ENCODE measurements at places on chromosomes 16 and 17.

GRCh38 chr17:12230481-12231354 is 210.0 kb downstream of the MAP2K4 start:
- H3K4me3 ChIP-seq: no peak overlapping the region
- no peak for DNase-seq
- no peaks in the 10 kb centered on the region for H3K27me3 ChIP-seq
- no peaks in the 10 kb centered on the region for H3K4me1 ChIP-seq
- H3K36me3 ChIP-seq: no peaks in the 10 kb centered on the region

DNA sequence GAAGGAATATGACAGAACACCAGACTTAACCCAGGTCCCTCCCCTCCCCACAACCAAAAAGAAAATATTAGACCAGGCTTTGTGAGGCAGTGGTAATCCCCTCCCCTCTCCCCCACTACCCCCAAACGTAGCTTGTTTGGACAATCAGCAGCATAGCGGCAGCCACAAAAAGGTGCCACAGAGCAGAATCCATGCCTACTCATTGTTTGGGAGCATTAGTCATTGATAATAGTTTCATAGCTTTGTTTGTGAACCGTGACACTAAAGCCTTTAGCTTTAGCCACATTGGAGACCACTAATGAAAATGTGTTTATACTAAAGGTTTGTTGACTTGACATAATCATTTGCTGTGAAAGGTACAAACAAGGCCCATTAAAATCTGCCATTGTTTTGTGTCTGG is 65.1 kb downstream of the NUP93 start:
- no peak for DNase-seq
- H3K36me3 ChIP-seq: no peaks in the 10 kb centered on the region

DNA sequence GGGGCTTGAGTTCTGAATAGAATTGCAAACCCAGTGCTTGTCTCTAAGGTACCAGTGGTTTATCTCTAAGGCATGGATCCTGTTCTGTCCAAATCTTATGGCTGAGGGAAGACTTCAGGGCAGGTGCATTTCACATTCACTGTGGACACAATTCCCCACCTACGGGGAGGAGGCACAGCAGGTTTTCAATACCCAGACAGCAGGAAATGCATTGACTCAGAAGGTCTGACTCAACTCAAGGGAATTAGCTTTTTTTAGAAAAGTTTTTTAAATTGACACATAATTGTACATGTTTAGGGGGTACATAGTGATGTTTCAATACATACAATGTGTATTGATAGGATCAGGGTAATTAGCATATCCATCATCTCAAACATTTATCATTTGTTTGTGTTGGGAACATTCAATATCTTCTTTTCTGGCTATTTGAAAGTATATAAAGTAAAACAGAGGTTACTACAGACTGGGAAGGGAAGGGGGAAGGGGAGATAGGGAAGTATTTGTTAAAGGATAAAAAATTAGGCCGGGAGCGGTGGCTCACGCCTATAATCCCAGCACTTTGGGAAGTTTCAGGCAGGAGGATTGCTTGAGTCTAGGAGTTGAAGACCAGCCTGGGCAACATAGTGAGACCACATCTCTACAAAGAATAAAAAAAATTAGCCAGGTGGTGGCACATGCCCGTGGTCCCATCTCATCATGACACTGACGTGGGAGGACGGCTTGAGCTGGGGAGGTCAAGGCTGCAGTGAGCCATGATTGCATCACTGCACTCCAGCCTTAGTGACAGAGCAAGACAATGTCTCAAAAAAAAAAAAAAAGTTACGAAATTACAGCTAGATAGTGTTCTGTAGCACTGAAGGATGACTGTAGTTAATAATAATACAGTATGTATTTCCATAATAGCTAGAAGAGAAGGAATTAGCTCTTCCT is 54.9 kb downstream of the RGS9 start:
- H3K36me3 ChIP-seq: no peaks in the 10 kb centered on the region
- no peak for DNase-seq
- H3K4me3 ChIP-seq: no peak overlapping the region

DNA sequence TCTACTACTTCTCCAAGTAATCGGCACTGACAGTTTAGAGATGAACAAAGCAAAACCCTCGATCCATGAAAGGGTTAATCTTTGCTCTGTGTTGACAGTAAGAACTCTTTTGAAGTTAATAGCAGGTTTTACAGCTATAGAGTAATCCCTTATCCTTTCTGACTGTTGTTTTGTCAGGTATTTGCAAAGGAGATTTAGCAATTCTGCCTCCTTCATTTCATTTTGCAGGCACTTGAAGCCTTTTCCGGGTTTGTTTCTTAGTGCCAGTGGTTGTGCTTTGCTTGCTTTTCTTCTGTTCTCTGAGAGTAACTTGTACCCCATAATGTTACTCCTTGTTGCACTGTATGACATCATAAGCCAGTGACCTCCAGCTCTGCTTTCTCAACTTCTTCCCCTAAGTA is 64.5 kb downstream of the TANGO6 start:
- DNase-seq: peak; percentile 29
- H3K27ac ChIP-seq: no peak overlapping the region
- no peaks in the 10 kb centered on the region for H3K36me3 ChIP-seq
- peaks cover 12% of the 10 kb centered on the region for H3K4me1 ChIP-seq

- no peak for DNase-seq
- H3K4me1 ChIP-seq: peaks cover 6% of the 10 kb centered on the region
- H3K36me3 ChIP-seq: peaks cover 14% of the 10 kb centered on the region
- no peak overlapping the region for H3K27ac ChIP-seq
- no peaks in the 10 kb centered on the region for H3K27me3 ChIP-seq
These were observed 839 bp downstream of the PLD2 start for GRCh38 chr17:4807605-4808377.

- H3K36me3 ChIP-seq: no peaks in the 10 kb centered on the region
- H3K27me3 ChIP-seq: no peaks in the 10 kb centered on the region
- H3K4me1 ChIP-seq: no peaks in the 10 kb centered on the region
- H3K27ac ChIP-seq: no peak overlapping the region
- no peak overlapping the region for H3K4me3 ChIP-seq
- peak; percentile 86 for DNase-seq
These were observed 376.3 kb downstream of the CNTNAP4 start for GRCh38 chr16:76653390-76654026.

GRCh38 chr16:76583945-76584344 is 306.7 kb downstream of the CNTNAP4 start:
- no peak for DNase-seq
- no peaks in the 10 kb centered on the region for H3K4me1 ChIP-seq
- H3K27ac ChIP-seq: no peak overlapping the region
- no peaks in the 10 kb centered on the region for H3K27me3 ChIP-seq

- no peak for DNase-seq
- H3K4me3 ChIP-seq: 0 out of 2 replicates have a peak overlapping the region, but pooled peaks have one; percentile 29
- peak overlapping the region; percentile 94 for H3K27ac ChIP-seq
- H3K4me1 ChIP-seq: peaks cover 56% of the 10 kb centered on the region
These were observed 128.4 kb downstream of the ANKRD11 start for GRCh38 chr16:89361751-89362539.

GRCh38 chr16:31202414-31203375 is at the start of gene PYCARD:
Gene PYCARD, minus strand, starts transcription at chr16:31202760. Its CDS starts 70 bp downstream, at chr16:31202690.
- DNase-seq: peak; percentile 66
- peak within 1 kb of the TSS; percentile 82 for H3K4me3 ChIP-seq
- H3K4me1 ChIP-seq: peaks cover 16% of the 10 kb centered on the region
- H3K36me3 ChIP-seq: no peaks in the 10 kb centered on the region

DNA sequence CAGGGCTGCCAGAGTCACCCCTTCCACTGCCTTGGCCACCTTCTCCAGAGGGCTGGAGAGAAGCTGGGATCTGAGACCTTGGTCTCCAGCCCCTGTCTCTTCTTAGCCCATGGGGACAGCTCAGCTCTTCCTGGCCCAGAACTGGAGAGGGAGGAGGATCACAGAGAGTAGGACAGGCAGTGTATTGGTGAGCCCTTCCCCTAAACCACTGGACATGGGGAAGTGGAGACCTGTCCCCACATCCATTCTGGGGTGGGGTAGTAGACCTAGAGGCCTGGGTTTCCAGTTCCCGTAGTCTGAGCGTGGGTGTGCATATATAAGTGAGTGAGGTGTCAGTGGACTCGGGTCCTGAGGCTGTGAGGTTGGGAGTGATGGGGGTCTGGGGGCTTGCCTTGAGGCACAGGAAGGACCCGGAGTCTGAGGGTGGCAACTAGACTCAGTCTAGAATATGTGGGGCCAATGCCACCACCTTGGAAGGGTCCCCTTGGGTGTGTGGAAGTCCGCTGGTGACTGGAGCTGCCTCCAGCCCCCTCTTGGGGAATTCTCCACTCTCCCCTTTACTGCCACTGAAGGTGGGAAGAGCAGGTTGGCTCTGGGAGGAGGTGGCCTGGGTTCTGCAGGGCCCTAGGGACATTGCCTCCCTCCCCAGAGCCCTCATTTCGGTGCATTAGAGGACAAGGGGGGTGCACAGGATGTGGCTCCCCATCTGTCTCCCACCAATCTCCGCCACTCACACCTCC is 19.9 kb downstream of the GJD3 start:
- no peak overlapping the region for H3K27ac ChIP-seq
- H3K4me1 ChIP-seq: peaks cover 67% of the 10 kb centered on the region
- H3K4me3 ChIP-seq: peak overlapping the region; percentile 92
- no peaks in the 10 kb centered on the region for H3K36me3 ChIP-seq

DNA sequence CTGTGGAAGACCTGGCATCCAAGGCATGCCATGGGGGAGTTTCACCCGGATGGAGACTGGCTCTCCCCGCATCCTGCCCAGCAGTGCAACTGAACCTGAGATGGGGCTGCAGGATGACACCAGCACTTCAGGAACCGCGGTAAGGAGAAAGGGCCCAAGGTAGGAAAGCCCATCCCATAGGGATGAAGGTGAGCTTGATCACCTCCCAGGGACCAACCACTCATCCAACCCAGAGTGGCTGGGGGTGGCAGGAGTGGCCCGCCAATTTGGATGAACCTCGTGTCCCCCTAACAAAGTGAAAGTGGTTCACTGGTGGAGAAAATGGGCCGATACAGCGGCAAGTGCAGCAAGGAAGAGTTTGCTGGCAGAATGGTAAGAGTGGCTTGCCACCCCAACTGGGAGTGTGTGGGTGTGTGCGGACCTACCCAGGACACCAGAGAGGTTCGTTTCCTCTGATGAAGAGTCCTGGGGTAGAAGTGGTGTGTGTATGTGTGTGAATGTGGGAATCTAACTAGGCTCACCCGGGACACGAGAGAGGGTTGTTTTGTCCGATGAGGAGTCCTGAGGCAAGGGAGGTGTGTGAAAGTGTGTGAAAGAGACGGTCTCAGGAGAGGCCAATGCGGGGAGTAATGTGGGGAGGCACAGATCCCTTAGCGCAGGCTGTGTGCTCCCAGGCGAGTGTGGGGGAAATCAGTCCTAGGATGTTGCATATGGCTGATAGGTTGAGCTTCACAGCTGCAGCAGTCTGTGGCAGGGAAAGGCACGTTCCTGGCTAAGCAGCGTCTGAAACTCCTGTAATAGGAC is 22.6 kb downstream of the ACSM1 start:
- H3K36me3 ChIP-seq: no peaks in the 10 kb centered on the region
- peaks cover 39% of the 10 kb centered on the region for H3K4me1 ChIP-seq
- H3K27ac ChIP-seq: peak overlapping the region; percentile 73
